ENCODE measurements at places on chromosomes 7 and 10.

- no peak for DNase-seq
These were observed 85.3 kb upstream of the RET start for GRCh38 chr10:42991442-42992098.

GRCh38 chr7:26515314-26515842, 223.7 kb downstream of the SNX10 start:
- DNase-seq = no peak

- no peak for DNase-seq
These were observed 45.7 kb upstream of the IL6 start for GRCh38 chr7:22681312-22681711.

DNA sequence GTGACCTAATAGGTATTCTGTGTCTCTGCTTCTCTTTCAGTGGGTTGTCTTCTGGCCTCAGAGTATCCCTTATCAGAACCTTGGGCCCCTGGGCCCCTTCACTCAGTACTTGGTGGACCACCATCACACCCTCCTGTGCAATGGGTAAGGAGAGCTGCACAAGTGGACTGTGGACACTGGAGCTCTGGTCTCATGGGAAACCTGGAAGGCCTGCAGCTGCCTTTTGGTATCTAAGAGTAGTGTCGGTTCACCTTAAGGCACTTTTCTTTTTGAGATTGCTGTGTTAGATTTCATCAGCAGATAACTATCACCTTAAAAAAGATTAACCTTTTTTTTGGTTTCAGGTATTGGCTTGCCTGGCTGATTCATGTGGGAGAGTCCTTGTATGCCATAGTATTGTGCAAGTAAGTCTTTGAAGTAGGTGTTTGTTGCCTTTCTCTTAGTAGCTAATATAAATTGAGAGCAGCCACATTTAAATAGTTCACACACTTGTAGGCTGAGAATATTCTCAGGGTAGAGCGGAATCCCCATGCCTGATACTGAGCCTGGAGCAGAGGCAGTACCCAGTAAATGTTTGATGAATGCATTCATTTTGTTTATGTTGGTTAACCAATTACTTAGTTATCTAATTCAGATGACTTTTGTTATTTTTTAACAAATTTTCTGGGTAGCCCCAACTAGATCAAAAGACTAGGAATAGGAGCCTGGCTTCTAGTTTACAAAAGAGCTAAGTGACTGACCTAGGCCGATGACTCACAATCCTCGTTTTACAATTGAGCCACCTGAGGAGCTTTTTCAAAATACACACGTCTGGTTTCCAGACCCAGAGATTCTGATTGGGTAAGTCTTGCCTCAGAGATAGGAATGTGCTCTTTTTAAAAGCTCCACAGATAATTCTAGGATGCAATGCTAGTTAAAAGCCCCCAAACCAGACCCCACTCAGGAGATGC, 3.6 kb downstream of the TMEM254 start:
- DNase-seq = no peak

- no peak for DNase-seq
These were observed 265.2 kb upstream of the CSTF2T start for GRCh38 chr10:51964630-51965029.

GRCh38 chr10:62015994-62016393, 114.5 kb downstream of the ARID5B start:
- no peak for DNase-seq

GRCh38 chr10:97590082-97590747, 694 bp downstream of the C10orf62 start:
- DNase-seq = peak; percentile 53

GRCh38 chr10:114711176-114711868, 53.2 kb upstream of the ABLIM1 start:
- DNase-seq = no peak

- DNase-seq = no peak
These were observed 89.1 kb downstream of the COL28A1 start for GRCh38 chr7:7446616-7447015.

DNA sequence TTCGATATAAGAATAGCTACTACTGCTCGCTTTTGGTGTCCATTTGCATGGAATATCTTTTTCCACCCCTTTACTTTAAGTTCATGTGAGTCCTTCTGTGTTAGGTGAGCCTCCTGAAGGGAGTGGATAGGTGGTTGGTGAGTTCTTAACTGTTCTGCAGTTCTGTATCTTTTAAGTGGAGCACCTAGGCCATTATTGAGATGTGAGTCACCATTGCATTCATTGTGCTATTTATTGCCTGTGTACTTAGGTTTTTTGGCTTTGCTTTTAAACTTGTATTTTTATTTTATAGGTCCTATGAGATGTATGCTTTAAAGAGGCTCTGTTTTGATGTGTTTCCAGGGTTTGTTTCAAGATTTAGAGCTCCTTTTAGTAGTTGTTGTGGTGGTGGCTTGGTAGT, 1430.8 kb downstream of the REEP3 start:
- DNase-seq = no peak

DNA sequence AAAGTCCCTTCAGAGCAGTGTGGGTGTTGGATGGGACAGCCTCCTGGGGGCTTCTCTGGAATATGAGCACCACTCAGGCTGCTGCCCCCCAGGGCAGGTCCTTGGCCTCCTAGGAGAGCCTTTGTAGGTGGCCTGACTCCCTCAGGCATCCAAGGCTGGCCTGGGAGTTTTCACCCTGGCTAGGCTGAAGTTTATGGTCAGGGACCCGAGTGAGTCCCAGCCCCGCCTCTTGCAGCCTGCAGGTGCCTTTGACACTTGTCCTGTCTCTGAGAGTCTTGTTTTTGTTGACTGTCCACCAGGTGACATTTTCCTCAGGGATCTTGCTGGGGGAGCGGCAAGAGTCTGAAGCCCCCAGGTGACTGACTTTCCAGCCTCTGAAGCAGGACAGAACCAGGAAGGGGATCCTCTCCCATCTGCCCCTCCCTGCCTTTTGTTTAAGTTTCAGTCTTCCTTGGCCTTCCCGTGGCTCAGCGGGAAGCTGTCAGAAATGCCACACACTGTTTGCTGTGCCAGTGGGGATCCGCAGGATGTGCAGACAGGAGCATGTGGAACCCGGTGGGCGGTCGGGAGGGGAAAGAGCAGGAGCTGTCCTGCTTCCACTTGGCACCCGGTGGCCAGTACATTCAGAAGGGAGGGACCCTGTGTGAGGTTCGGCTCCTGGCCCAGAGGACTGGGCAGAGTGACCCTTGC, 59.5 kb downstream of the LRRC18 start:
- DNase-seq = no peak

DNA sequence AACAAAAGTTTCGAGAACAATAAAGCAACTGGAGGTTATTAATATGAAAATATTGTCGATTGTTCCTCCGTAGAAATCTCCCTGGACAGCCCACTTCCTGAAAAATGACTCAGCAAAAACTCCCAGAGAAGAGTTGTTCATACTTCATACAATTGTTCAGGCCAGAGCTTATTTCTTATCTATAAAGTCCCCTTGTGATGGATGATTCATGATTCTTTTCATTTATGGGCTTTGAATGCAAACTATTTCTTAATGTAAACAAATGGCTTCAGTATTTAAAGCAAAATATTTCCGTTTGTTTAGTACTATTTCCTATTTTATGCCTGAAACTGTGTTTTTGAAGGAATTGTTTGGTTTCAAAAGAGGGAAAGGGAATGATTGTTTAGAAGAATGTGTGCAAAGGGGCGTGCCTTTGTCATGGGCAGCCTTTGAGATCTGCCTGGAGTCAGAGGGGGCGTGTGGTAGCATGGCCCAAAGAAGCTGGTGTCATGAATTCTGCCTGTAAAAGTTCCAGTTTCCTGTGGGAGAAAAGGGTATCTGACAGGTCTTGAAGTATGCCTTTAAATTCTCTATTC, 26.2 kb upstream of the EXOC6 start:
- DNase-seq = peak; percentile 29

DNA sequence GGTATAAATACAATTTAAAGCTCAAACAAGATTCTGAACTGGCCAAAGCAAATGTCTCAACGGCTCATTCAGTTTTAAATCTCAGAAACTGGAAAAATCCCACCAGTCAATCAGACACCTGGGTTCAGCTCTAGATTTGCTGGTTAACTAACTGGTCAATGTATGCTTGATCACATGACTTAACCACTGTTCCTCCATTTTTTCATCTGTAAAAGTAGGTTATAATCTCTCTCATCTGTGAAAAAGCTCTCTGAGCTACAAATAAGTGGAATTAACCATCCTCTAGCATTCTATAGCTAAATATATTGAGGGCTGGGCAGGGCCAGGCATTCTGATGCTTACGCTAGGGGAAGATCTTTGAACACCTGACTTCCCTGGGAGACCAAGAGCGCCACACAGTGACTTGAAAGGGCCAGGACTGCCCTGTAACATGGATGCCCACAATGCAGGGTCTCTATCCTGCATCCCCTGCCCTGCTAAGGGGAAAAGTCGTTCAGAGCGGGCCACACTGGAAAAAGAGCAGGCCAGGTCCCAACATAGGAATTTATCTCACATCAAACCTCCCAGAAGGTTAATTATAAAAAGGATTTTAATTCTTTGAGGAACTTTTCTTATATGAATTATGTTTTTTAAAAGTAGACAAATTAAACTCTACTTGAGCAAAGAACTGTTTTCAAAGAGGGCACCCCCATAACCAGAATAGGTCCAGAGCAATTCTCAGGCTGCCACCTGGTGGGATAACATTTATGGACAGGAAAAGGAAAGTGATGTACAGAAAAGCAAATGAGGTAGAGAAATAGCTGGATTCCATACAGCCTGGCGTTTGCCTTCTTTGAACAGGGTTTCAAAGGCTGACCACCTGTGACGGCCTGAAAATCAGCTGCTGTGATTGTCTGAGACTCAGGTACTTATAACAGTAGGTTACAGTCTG, 1.8 kb downstream of the RP9 start:
- peak; percentile 43 for DNase-seq

DNA sequence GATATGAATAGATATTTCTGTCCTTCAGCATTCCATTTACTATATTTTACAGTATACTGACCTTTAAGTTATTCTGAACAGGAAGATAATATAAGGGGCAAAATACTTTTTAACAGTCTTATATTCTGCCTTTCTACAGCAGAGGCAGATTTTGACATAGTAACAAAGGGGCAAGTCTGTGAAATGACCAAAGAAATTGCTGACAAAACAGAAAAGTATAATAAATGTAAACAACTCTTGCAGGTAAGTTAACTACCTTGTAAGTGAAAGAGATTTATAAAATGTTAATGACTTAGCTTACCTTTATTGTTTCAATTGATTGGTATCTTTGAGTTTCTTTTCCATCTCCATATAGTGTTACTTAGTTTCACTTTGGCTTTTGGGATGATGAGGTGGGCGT, 56.0 kb downstream of the TAX1BP1 start:
- no peak for DNase-seq

- DNase-seq = no peak
These were observed 824.7 kb downstream of the REEP3 start for GRCh38 chr10:64345856-64346255.

DNA sequence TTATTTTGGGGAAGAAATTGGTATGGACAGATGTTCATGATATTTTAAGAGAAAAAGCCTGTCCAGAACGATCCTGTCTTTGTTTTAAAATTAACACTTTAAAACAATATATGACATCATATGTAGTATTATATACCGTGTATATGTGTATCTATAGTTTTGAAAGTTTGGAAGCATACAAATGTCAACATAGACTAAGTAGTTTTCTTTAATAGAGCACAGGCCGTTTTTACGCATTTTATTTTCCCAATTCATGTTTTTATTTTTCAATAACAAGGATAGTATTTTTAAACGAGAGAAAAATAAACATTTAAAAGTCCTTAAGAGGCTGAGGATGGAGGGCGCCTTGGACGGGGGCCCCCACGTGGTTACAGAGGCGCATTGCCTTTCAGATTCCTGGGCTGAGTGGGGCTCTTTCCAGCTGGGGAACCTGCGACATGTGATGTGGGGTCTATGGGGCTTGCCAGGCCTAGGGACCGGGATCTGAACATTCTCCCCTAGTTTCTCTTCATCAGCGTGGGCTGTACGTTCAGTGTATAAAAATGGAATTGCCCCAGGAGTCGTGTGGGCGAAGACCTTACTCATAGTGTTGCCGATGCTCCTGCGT, 127.8 kb upstream of the ZNF746 start:
- DNase-seq = peak; percentile 60

GRCh38 chr10:119634219-119634544, 17.0 kb upstream of the BAG3 start:
- DNase-seq = no peak

GRCh38 chr7:4861673-4862072, at the start of gene PAPOLB:
TSS of gene PAPOLB (minus strand) at chr7:4862030. CDS start at chr7:4861810, 220 bp downstream.
- no peak for DNase-seq

DNA sequence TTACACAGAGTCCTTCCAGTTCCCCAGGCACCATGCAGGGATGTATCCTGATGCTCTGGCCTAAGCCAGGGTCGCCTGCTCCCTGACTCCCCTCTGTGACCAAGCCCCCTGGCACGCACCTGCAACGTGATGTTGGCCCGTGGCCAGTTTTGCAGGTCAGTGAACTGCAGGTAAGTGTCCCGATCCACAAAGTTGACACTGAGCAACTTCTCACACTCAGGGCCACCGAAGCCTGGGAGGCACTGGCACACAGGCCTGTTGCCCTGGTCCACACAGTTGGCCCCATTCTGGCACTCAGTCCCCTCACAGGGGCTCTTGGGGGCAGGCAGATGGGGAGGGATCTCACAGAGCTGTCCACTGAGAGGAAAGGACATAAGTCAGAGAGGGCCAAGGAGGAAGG, 174.3 kb downstream of the LCOR start:
- no peak for DNase-seq

DNA sequence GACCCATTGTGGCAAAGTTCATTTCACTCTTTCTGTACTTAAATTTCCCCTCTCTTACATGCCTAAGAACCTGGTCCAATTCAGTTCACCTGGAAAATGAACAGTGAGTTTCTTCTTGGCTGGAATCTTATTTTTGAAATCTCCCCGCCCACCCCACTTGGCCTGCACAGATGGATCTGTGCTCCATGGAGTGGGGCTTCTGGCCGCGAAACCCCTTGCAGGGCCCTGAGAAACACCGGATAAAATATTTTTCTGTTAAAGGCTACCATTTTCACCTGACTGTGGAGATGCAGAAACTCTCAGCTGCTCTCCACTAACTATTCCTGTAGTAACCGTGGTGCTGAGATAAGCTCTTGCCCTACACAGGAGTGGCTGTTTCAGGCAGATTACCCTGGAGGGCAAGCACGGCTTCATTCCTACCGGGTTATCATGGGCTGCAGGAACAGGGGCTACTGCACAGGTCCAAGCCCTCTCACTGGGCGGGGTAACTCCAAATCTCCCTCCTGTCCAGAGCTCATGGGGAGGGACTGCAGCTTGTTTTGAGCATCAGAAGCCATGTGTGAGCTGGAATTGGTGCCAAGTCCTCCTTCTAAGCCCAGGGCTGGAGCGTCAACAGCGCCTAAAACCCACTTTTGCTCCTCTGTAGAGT, 118.9 kb downstream of the PRPF18 start:
- DNase-seq = no peak

- no peak for DNase-seq
These were observed 85.0 kb downstream of the HERC4 start for GRCh38 chr10:67990093-67990492.

- no peak for DNase-seq
These were observed 3.1 kb upstream of the AVPI1 start for GRCh38 chr10:97690133-97690532.

- DNase-seq = no peak
These were observed 28.3 kb downstream of the MGAM2 start for GRCh38 chr7:142139597-142140400.

- DNase-seq = no peak
These were observed 277.0 kb downstream of the EXOC4 start for GRCh38 chr7:133529861-133530260.
